ENCODE measurements at places on chromosomes 11 and 22.

GRCh38 chr22:35606916-35607315 is 10.2 kb downstream of the MB start:
- DNase-seq: no peak

- DNase-seq: no peak
Measured at GRCh38 chr11:46391186-46391577, 394 bp downstream of the CHRM4 start.

- no peak for DNase-seq
Measured at GRCh38 chr11:94602430-94603372, 35.5 kb downstream of the PIWIL4 start.

DNA sequence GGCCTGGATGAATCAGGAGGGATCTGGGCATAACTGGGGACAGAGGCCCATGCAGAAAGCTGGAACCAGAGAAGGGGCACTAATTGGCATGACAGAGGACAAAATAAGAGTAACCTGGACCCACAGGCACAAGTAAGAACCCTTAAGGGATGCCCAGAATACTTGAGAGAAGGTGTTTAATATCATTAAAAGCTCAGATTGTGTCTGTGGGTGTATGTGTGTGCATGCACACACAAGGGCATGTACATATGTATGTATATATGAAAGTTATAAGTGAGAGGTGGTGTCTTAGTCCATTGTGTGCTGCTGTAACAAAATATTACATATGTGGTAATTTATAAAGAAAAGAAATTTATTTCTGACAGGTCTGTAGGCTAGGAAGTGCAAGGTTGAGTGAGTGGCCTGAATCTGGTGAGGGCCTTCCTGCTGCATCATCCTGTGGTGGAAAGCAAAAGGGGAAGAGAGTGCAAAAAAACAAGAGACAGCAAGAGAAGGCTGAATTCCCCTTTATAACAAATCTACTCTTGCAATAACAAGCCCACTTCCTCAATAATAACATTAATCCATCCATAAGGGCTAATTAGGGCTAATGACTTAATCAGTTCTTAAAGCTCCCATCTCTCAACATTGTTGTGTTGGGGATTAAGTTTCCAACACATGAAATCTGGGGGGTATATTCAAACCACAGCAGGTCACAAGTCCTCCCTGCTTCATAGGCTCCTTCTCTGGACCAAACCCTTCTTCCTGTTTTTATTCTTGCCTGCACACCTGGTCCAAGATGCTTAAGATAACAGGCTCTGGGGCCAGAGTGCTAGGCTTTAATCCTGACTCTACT is 68.3 kb upstream of the POU2AF2 start:
- no peak for DNase-seq

DNA sequence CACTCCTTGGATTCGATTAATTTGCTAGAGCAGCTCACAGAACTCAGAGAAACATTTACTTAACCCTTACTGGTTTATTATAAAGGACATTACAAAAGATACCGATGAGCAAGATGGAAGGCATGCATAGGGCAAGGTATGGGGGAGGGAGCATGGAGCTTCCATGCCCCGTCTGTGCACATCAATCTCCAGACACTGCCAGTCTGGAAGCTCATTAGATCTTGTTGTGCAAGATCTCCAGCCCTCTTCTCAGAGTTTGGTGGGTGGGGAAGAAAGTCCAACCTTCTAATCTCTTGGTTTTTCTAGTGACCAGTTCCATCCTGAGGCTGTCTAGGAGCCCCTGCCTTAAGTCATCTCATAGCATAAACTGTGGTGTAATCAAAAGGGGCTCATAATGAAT is 190.7 kb downstream of the UVRAG start:
- DNase-seq: no peak

DNA sequence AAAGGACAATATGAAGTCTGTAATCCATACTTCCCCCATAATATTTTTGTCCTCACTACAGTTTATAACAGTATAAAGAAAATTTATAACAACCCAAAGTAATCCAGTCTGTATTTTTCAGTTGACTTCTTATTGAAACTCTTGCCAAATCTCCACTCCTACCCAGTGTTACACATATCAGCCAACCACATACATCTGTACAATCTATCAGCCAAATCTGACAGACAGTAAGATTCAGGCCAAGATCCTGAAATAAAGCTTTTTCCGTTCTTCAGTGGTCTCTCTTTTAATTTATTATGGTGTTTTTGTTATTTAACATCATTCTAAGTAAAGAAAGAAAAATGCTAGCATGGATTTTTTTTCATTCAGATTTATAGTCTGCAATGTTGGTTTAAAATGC is 2370.9 kb upstream of the RAG2 start:
- no peak for DNase-seq

GRCh38 chr11:69445131-69445470 is 36.4 kb upstream of the LINC01488 start:
- no peak for DNase-seq

DNA sequence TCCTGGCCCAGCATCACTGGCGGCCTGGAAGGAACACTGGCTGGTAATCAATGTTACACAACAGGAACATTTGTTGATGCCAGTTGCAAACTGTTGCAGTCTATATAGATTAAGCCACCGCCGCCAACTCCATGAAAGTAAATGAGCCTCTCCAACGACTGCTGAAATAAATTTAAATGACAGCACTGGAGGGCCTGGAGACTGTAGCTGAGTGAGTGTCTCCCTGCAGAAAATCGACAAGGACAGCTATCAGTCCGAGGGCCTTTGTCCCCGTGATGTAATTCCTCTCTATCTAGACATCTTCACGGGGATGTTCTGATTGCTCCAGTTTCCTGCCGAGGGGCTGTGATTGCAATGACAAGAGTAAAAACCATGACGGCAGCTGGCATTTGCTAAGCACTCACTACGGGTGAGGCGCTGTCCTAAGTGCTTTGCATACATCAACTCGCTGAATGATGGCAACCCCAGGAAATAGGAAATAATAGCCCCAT is 120.4 kb downstream of the SEZ6L start:
- no peak for DNase-seq

DNA sequence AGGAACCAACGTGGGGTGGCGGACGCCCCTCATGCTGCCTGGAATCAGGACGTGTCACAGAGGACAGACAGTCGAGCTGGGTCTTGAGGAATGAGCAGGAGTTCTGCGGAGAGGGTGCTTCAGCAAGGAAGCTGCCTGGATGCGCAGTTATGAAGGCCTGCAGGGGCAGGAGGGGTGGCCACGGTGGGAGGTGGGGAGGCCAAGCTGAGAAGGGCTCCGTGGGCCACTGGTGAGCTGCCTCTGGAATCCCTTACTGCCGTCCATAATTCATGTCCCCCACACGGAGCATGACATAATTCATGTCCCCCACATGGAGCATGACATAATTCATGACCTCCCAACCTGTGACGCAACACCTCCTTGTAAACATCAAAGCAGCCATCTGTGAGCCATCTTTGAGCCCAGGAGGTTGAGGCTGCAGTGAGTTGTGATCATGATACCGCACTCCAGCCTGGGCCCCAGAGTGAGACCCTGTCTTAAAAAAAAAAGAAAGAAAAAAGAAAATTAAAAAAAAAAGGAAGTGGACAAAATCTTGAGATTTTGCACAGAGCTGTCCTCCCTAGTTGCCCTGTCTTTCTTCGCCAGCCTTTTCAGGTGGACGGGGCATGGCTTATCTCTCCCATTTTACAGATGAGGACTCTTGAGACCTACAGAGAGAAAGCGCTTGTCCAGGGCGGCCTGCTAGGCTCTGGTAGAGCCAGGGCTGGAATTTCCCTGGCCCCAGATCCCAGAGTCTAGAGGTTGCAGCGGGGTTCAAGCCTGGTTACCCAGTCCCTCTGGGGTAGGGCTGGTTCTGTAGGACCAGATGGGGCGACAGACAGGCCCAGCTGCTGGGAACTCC is 24.3 kb upstream of the PICK1 start:
- no peak for DNase-seq

- DNase-seq: no peak
Measured at GRCh38 chr11:11555208-11555607, 66.6 kb downstream of the GALNT18 start.

DNA sequence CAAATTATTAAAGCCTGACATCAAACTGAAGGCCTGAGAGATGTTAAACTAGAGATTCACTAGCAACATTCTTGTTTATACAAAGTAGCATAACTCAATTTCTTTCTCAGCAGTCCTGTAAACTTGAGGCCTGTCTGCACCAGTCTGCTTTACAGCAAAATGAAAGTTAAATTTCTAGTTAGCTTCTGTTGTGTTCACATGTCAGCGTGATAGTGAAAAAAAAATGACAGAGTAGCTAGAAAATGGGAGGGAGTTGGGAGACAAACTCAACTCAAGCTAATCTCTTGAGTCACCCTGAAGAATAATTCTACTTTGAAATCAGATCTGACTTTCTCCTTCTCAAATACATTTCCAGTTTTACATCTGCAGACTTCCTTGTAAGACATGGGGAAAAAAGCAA is 6.5 kb downstream of the RBFOX2 start:
- DNase-seq: no peak

DNA sequence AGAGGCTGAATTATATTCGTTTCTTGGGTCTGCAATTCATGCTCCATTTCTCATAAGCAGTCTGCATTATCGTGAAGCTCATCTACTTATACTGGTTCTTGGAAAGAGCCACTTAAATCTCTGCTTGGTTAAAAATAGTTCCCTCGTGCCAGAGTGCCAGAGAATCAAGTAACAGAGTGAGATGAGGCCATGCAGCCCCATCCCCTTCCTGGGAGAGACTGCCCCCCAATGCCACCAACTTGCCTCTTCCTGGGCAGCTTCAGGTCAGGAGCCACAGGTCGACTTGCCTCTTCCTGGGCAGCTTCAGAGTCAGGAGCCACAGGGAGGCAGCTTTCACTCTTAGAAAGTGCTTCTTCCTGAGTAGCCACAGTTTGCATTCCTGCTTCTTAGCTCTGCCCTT is 223.9 kb upstream of the ZBED5 start:
- no peak for DNase-seq

DNA sequence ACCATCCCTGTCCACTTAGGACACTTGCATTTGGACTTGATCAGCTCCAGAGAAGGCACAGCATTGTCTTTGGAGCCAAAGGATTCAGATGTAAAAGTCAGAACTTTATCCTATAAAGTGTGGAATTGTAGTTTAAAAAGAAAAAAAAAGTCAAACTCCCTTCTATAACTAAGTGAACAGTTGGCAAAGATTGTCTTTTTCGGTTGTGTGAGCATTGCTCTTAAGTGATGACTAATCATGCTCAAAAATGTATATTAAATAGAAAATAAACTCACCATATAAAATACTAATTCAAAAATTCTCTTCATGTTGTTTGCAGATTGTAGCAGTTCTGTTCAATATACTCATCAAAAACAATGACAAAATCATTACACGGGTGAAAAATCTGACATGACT is 93.8 kb downstream of the ETS1 start:
- no peak for DNase-seq

- DNase-seq: no peak
Measured at GRCh38 chr22:17407643-17408042, 38.4 kb downstream of the CECR2 start.

DNA sequence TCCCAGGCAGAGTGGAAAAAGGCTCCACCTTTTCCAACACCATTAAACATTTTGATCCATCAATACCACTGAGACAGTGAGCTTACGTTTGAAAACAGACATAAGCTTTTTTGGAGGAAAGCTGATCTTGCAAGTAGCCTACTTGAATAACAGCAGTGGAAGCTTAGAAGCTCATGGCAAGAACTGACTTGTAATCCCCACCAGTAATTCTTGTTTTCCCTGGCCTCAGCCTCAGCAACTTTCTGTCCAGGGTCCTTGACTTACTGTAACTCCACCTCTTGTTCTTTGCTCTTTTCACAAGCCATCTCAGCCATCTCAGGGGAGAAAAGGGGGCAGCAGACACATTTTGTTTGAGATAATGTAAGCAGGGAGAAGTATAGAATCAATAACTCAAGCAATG is 12.3 kb upstream of the MPZL2 start:
- DNase-seq: no peak

DNA sequence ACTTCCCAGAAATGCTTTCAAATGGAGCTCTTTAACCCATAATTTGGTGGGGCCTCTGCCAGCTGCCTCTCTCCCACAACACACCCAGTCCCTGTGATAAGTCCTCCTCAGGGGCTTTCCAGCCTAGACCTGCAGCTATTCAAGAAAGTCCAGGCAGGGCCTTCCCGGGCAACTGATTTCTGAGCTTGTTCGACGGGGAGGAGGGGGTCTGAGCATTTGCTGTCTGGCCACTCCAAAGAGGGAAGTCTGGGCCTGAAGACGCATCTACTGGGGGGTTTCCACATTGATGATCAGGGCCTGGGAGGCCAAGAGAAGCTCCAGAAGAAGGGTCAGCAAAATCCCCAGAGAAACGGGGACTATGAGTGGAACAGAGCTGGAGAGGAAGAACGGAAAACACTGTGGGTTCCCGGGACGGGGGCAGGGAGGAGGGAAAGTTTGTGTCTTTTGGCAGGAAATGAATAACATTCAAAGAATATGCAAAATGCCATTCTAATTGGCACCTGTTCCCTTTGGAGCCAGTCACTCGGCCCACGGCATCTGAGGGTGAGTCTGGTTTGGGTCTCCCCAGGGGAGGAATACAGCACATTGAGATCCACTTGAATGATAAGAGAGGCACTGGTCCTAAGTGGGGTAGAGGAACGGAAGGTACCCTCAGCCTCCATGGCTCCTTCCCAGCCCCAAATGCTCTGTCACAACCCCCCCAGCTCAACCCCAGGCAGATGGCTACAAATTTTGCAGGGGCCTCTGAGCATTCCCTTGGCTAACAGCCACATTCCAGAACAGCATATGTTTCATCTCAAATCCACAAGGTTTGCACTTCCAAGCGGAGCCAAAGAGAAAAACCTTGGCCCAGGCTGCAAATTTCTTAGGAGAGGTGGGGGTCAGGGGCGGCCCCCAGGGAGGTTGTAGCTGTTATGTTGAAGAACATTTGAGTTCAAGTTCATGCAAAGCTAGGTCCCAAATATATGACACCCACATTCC is 72.0 kb downstream of the RPUSD4 start:
- DNase-seq: no peak

GRCh38 chr22:37804881-37805809 is 2.6 kb upstream of the GCAT start:
- DNase-seq: no peak

DNA sequence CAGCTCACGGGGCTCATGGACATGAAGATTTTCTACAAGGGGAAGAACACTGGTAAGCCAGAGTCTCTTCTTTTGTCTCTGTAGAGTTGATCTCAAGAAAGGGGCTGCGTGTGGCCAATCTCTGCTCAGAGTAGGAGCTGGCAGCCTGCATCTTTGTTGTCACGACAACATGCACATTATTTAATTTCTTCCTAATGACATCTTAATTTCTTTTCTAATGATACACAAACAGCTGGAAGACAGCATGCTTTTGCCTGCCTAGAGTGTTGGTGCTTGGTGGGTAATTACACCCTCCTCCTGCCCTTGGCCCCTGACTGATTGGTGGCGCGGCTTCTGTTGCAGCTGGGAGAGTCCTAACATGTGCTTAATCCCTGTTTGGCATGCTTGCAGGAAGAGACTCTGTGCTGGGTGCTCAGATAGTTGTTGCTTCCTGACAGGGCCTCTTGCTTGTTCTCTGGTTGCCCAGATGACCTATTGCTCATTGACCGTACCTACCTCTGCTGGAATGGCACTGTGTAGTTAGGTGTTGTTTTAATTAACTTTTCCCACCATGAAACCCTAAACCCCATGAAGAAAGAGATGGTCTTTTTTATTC is 106.9 kb upstream of the SORL1-AS1 start:
- DNase-seq: no peak
